ENCODE measurements at places on chromosomes 1 and 21.

- DNase-seq = no peak
Measured at GRCh38 chr21:18776936-18777335, 373.4 kb upstream of the TMPRSS15 start.

- no peak for DNase-seq
Measured at GRCh38 chr1:12616709-12617373, 1.2 kb downstream of the DHRS3 start.

GRCh38 chr1:98352378-98352777, 309.1 kb upstream of the SNX7 start:
- DNase-seq = no peak

GRCh38 chr1:17488995-17489767, 49.7 kb upstream of the RCC2 start:
- DNase-seq = peak; percentile 70

DNA sequence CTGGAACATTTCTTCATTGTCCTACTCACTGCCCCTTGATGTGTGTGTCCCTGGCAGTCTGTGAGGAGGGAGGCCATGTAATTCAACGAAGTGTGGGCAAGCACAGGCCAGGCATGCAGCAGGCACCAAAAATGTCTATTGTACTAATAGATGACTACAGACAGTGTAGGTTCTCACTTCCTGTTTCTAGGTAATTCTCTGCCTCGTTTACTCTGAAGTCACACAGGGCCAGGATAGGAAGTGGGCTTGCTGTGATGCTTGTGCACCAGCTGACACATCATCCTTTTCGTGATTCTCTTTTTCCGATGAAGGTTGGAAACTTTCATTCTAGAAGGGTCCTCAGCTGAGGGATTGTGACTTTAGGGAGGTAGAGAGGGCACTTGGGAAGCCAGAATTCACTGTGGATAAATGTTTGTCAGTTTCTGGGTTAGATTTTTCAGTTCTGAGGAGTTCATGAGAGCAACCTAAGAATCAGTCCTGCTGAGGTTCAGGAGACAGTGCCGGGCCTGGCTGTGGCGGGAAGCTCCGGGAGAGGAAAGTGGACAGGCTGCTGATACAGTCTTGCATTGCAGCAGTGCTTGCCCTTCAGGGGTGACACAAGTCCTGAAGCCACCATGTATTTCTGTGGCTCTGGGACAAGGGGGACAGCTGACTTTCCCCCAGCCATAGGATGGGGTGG, 4.3 kb upstream of the CSF1 start:
- DNase-seq = no peak

DNA sequence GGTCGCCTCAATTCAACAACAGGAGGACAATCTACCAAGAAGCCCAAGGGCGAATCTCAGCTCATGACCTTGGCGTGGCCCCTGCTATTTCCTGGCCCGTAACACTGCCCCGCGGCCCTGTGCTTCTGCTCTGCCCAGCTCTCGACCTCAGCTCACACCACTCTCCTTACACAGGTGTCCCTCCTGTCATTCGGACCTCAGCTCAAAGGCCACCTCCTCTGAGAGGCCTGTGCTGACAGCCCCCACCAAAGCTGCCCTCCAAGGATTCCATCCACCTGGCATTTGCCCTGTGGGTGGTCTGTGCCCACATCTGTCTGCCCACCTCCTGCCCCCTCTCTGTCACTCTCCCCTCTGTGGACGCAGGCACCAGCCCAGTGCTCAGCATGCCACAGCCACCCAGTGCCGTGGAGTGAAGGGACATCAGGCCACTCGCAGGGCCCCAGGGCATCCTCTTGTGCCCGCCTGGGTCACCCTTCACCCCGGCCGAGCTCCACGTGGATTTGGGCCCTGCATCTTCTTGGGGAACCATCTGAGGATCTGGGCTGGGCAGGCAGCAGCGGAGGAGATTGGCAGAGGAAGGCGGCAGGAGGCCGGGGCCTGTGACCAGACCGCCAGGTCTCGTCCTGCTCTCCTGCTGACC, 70.3 kb downstream of the DHRS3 start:
- DNase-seq = no peak

DNA sequence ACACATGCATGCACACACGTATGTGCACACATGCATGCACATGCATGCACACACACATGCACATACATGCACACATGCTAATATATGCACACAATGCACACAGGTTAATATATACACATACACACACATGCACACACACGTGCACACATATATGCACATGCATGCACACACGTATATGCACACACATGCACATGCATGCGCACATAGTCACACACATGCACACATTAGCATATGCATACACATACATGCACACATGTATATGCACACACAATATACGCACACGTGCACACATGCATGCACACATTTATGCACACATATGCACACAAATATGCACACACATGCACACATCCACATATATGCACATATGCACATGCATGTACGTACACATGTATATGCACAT, 506.8 kb downstream of the MATN1 start:
- no peak for DNase-seq

GRCh38 chr1:55287723-55288122, 72.6 kb upstream of the USP24 start:
- no peak for DNase-seq

DNA sequence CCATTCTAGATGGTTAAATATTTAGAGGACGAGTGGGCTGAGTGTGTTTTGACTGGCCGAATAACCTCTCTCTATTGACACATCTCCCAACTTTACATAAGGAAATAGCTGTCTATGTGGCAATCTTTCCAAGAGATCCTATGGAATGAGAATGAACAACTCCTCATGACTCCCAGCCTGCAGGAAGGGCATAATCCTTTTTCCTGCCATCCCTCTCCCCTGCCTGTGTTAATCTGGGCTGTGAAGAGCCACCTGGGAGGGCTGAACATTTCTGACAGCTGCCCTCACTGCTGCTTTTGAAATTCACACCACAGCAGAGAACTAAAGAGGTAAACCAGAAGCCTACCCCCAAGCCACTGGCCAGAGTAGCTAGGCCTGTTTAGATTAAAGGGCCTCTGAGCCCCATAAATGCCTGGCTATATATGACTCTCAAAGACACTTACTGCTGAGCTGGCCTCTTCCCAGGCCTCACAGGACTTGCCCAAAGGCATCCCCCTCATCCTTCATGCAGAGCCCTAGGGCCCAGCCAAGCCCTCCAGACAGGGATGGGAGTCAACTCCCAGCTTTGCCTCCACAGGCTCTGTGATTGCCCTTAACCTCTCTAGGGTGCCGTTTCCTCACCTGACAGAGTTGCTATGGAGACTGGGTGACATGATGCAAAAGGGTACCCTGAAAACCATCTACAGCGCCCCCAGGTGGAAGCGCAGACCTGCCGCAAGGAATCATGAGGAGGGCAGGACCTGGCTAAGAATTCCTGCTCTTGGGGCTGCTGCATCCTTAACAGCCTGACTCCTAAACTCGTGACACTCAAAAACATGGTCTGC, 42.0 kb upstream of the LDLRAP1 start:
- DNase-seq = peak; percentile 33

DNA sequence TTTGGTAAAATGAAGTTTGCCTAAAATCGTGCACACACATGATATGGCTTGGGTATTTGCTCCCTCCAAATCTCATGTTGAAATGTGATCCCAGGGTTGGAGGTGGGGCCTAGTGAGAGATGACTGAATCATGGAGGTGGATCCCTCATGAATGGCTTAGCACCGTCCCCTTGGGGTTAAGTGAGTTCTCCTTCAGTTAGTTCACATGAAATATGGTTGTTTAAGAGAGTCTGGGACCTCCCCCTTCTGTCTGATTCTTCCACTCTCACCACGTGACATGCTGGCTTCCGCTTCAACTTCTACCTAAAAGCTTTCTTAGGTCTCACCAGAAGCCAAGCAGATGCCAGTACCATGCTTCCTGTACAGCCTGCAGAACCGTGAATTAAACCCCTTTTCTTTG, 58.4 kb downstream of the SIPA1L2 start:
- no peak for DNase-seq

DNA sequence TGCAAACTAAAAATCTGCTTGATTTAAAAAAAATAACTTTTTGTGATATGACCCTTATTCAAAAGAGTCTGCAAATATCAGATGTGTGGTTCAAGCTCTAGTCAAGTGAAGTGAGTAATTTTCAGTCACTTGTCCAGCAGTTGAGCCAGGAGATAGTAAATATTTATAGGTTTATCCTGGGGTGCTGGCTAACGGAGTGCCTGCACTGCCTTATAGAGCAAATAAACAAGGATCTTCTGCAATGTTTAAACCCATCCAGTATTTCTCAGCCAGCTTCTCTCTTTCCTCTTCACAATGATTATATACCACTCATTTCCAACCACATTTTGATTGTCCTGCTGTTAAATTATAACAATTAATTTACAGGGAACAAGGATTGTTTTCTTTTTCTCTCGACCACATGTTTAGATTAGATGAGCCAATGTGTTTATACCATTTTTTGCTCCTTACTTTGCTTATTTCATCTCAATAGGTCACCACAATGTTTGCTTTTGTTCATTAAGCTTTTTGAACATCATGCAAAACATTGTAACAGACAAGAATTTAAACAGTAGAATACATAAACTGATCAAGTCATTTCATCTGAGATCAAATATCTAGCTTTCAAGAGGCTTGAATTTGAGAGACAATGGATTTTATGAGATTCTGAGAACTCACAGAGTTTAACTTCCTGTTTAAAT, 60.3 kb upstream of the GREM2 start:
- DNase-seq = no peak

DNA sequence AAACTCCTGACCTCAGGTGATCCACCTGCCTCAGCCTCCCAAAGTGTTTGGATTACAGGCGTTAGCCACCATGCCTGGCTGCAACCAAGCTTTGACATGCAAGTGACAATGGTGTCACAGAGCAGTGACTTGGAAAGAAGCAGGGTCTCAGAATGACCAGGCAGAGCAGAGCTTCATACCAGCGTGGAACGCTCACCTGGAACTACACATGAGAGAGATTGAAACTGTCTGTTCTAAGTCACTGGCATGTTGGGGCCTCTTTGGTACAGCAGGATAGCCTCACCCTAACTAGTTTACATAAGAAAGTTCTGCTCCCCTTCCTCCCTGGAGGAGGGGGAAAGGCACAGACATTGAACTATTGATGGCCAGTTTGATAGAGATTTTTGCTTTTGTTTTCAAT, 47.5 kb upstream of the ITPKB start:
- no peak for DNase-seq

GRCh38 chr1:32813941-32814739, 3.0 kb downstream of the YARS1 start:
- DNase-seq = no peak

- no peak for DNase-seq
Measured at GRCh38 chr1:221517961-221518360, 223.9 kb downstream of the DUSP10 start.

- DNase-seq = no peak
Measured at GRCh38 chr1:40197656-40198055, 36.5 kb downstream of the RLF start.

GRCh38 chr1:55416164-55416842, 201.1 kb upstream of the USP24 start:
- DNase-seq = no peak

DNA sequence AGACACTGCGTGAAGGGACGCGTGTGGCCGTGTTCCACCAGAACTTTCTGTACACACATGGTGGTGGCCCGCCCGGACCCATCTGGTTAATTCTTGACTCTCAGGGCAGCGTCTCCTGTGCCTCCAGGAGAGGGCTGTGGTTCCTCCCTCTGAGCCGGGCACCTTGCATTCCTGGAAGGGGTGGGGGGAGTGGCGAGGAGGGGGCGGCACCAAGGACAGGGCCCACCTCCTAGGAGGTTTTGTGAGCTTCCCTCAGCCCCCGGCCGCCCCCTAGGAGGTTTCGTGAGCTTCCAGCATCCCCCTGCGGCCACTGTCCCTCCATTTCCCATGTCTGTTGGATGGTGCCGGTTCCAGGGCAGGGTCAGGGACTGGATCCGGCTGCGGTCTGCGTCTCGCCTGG, 28.9 kb downstream of the FAAP20 start:
- DNase-seq = no peak

GRCh38 chr21:22174746-22175145, 1176.5 kb downstream of the NCAM2 start:
- no peak for DNase-seq

- no peak for DNase-seq
Measured at GRCh38 chr21:41953249-41953830, 478 bp downstream of the C2CD2 start.

GRCh38 chr1:224632381-224632871, 16.3 kb downstream of the CNIH3 start:
- DNase-seq = no peak

DNA sequence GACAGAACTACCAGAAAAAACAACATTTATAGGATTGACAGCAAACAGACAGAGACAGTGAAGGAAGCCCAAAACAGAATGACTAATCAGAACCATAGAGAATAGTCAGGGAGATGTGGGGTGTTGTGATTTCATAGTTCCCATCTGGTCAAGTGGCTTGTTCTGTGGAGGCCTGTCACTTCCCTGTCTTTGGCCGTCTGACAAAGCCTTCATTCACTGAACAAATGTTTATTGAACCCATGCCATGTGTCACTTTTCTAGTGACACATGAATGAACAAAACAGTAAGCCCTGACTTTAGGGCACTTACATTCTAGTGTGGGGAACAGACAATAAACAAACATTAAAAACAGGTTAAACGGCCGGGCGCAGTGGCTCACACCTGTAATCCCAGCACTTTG, 3.2 kb upstream of the SRRM1 start:
- DNase-seq = no peak

DNA sequence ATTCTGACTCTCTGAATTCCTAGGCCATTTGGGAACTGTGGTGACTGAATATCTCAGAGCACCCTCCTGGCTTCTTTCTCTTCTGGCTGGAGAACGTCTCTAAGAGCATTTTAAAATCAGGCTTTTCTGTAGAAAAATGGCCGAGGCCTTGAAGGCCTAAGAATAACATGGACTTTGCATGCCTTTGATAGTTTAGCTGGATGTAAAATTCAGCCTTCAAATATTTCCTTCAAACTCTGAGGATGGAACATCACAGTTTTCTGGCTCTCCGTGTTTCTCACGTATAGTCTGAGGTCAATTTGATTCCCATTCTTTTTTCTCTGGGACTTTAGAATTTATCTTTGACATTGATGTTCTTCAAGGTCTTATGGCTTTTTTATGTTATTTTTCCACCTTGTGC, 34.0 kb downstream of the ARHGEF16 start:
- no peak for DNase-seq

- peak; percentile 70 for DNase-seq
Measured at GRCh38 chr1:1349256-1350012, at the start of gene DVL1. TSS of gene DVL1 (minus strand) at chr1:1349418. CDS start at chr1:1349065, 353 bp downstream.

DNA sequence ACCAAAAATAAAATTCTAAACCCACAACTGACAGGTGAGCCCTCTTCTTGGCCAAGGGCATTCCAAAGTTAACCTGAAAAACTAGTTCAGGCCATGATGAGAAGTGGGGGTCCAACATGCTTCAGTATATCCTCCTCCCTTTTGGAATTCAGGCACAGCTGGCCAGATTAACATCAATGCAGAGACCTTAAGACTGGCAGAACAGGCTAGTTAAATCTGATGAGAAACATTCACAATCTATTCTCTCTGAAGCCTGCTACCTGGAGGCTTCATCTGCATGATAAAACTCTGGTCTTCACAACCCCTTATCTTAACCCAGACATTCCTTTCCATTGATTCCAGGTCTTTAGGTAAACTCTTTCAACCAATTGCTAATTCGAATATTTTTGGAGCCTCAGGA, 26.7 kb upstream of the ZBTB8B start:
- DNase-seq = no peak

GRCh38 chr21:44845418-44846223, 27.8 kb upstream of the SUMO3 start:
- DNase-seq = no peak

GRCh38 chr1:173064011-173064410, 13.3 kb upstream of the TNFSF18 start:
- DNase-seq = no peak
